IPS DF 19.7 (cell line): ENCODE measurements at places on chromosomes 7 and 10.

- DNase-seq: no peak
These were observed 412.8 kb upstream of the ZMIZ1 start for GRCh38 chr10:78655979-78656378.

DNA sequence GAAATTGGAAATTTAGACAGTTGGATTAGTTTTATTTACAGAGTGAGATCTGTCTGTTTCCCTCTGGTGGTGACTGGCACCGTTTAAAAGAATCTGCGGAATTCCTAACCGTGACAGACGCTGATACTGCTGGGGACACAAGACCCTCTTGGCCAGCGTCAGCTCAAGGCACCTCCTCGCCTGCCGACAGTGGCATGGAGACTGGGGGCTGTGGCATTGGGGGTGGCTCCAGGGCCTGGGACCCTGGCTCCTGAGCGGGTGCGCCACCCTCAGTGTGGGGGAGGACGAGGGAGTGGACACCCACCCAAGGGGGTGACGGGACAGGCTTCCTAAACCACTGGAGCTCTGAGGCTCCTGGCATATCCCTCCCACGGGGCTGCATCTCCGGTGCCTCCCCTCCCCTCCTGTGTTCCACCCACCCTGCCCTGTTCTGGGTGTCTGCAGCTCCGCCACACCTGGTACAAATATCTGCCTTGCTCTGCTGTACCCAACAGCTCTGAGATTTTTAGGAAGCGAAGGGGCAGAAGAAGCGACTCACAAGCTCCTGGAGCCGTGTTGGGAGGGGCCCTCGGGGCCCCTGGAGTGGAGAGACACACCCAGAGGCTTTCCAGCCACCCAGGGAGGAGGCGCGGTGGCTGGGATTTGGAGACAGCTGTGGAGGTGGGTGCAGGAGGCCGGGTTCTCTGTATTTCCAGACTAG is 178.7 kb downstream of the DNAJB6 start:
- DNase-seq: no peak

GRCh38 chr7:107711301-107711700 is 32.6 kb upstream of the CBLL1 start:
- DNase-seq: no peak

- no peak for DNase-seq
These were observed 39.8 kb downstream of the ZEB1 start for GRCh38 chr10:31358688-31359330.
